ENCODE measurements at places on chromosomes 1 and 21.

- no peak for DNase-seq
These were observed 104.4 kb downstream of the PCBP3 start for GRCh38 chr21:45747802-45748445.

DNA sequence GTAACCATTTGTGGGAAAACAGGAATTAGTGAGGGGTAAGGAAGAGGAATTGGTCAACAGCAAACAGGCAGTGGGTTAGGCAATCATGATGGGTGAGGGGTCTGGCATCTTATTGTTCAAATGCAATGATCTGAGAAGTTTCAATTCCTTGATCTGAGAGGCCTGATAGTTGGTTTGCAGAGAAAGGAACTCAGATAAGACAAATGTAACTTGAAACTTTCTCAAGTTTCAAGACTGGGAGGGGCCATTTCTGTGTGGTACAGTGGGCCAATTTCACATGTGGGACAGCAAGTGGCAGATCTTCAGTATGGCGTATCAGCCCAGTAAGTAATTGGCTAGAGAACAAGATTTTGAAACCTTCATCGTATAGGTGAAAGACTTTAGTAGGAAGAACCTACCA lies 102.5 kb downstream of the XPR1 start:
- no peak for DNase-seq

DNA sequence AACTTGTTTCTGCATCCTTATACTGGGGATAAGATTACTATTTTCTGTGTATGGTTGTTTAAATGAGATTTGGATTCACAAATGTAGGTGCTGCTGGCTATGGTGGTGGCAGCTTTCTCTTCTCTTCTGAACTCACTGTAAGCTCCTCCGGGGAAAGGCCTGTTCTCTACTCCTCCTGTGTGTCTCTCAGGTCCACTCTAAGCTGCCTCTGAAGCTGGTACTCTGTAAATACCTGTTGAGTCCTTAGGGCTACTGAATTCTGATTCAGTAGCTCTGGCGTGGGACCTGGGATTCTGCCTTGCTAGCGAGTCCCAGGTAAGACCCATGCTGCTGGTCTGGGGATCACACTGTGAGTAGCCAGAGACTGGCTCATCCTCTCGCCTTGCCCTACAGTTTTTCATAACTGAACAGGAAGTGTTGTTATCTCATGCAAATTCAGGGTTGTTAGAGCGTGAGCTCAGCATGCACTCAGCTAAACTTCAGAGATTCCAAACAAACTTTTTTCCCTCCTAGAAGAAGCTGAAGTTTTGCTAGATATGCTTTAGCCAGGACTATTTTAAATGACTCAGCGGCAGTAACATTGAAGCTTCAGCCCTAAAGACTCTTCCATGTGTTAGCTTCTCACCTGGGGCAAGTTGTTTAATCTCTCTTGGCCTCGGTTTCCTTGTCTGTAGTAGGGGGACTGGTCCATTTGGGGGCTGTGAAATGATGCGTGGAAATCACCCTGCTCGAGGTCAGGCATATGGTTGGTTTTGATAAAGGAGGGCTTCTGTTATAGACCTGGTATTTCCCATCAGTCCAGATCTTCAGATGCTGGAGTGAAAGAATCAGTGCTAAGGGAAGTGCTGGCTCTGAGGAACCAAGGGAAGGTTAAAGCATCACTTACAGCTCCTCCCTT lies 271.5 kb upstream of the TMEM51 start:
- no peak for DNase-seq

GRCh38 chr1:24805534-24806301 lies 60.5 kb downstream of the CLIC4 start:
- DNase-seq: no peak

DNA sequence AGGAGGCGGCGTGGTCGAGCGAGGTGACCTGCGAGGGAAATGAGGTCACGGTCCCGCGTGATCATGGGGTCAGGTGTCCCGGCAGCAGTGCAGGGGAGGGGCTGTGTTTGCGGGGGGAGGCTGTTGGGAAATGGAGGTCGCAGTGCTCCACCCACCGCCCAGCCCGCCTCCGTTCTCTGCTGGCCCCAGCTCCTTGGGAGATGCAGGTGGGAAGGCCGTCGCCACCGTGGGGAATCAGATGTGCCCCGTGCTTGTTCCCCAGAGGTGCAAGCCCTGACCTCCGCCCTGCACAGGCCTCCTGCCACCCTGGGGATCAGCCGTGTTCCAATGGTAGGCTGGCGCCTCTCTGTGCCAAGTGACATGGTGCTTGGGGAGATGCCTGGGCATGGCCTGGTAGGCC lies 95.7 kb downstream of the PRDM16 start:
- DNase-seq: no peak

DNA sequence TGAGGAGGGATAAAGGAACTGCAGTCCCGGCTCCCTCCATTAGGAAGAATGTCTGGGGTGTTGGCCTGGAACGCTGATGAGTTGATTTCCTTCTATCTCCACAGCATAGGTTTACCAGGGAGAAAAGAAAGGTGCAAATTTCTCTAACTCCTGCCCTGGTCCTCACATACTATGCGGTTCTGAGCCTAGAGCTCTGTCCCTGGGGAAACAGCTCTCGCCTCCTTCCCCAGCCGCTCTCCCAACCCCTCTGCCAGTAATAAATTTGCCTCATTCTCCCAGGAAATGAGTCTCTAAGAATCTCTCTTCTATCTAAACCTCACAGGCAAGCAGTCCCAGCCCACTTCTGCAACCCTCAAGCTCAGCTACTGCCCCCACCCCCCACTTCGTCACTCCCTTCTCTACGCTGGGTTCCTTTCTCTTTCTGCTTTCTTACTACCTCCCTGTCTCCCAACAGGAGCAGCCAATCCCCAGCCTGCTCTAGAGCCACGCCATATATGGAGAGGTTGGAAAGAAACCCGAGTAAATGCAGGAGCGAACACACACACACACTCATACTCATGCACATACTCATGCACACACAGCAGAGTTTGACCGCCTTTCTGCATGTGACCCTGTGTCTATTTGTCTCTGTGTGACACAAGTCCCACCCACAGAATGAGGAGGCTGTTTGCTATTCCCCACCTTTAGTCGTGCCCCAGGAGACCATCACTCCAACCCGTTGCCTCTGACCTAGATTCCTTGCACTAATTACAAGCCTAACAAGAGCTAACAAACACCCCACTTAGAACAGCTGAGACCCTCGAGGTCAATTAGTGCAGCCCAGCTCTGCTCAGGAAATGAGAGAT lies 13.4 kb downstream of the PLEKHO1 start:
- DNase-seq: no peak

DNA sequence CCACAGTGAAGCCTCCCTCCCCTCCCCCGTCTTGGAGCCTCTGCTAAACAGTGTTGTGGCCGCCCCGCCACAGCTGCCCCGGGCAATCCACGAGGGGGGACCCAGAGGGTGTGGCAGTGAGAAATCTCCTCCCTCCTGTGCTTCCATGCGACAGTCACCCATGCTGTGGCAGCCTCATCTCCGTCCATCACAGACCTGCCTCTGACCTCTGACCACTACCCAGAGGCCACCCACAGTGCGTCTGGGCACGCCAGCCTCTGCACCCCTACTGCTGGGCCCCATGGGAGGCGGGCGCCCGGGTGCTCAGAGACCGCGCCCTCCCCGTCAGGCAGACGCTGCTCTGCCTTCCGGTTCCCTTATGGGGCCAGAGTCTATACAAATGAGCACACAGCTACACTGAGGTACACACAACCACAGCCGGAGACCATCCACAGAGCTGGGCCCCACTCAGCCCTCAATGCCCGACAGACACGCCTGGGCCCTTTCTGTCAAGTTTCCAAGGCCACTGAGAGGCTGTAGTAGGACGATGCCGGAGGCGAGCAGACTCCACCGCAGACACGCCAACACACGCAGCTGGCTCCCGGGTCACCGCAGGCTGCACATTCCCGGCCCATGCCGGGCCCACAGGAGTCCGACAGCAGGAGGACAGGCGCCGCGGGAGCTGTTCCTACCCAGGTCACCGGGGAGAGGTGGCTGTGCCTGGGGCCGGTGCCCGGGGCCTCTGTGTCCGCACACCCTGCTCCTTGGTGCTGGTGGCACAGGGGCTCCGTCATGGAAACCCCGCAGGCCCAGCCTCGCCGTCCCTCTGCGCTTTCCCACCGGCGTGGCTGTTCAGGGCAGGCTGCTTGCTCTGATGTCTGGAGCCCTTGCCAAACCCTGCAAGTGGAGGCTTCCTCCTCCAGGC lies 23.9 kb upstream of the TMEM52 start:
- no peak for DNase-seq

DNA sequence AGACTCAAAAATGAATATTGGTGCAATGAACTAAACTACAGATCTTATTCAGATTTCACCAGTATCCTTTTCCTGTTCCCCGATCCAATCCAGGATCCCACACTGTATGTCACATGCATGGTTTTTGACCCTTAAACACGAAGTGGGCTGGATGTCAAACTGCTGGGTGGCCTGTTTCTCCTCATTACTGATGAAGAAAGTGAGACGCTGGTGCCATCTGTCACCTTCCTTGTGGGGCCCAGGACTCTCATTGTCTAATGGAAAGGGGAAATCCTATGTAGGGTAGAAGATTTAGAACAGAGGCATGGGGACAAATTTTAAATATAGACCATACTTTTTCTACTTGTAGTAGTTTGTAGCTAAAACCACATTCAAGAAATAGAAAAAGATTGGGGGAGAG lies 56.2 kb downstream of the DISC1 start:
- no peak for DNase-seq

DNA sequence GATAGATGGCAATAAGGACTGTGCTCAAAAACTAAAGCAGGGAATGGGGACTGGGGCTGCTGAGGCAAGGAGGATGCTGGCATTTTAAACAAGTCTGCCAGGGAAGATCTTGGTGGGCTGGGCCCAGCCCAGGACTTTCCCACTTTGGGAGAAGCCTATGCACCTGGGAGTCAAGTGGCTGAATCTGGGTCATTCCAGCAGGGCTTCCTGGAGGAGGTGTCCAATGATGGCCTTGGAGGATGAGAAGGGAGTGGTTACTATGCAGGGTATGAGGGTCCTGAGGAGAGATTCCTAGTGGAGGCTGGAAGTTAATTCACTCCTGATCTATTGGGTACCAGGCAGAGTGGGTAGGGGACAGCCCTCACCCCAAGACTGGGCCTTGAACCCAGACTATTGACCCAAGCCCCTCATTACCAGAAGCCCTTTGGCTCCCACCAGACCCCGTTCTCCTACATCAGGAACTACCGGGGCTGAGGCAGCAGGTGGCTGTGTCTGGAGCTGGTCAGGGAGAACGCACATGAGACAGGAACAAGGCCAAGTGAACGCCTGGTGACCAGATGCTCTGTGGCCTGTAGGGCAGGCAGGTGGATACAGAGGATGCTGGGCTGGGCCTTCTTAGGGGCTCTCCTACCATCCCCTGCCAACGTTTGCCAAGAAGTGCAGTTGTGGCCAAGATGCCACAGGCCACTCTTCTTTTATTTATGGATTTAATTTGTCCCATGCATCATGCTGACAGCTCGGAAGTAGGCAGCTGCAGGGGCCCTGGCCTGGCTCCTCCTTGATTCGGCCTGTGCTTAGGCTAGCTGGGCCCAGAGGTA lies 18.3 kb upstream of the LRP8 start:
- peak; percentile 31 for DNase-seq

DNA sequence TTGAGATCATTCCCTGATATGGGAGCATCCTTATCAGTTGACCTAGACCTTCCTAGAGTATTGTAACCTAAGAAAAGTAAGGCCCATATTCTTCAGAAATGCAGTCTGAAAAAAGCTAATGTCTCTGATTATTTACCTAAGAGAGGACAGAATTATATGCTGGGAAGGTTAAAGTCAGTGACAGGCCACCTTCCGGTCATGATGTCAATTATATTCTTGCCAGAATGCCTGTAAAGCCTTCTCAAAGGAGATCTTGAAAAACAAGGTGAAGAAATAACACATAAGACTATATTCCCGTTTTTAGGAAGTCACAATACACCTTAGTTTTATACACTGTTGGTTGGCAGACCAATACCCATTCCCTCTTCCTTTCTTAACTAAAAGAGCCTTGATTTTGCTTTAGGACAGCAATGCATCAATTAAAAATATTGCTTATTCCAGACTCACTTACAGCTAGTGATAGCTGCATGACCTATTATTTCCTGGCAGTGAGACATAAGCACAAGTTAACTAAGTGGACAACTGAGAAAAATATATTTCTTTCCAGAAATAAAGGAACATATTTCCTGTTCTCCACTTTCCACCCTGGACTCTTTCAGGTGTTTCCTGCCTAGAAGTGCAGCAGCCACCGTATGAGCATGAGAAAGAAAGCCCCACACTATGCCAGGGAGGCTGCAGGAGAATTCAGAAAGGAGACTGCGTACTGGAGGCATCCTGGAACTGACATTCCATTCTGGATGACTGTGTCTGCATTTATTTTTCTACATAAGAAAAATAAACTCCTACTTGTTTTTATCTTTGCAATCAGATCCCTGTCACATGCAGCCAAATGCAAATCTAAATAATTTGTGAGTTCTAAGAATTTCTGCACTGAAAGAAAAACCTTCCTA lies 332.9 kb upstream of the PTBP2 start:
- no peak for DNase-seq

DNA sequence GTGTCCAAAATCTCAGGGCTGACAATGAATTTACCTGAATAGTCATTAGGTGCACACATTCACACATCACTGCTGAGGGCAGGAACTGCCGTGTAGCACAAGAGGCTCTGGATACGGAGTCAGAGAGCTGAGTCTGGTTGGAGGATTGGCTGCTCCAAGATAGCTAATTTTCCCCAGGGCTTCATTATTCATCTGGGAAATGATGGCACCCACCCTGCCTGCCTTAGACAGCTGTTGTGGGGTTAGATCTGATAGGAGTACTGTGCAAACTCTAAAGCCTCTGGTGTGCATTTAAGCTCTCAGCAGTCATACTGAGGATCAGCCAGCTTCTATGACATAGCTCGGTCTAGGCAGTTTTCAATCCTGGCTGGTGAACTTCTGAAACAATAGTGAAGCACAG lies 67.0 kb downstream of the LMX1A start:
- no peak for DNase-seq

DNA sequence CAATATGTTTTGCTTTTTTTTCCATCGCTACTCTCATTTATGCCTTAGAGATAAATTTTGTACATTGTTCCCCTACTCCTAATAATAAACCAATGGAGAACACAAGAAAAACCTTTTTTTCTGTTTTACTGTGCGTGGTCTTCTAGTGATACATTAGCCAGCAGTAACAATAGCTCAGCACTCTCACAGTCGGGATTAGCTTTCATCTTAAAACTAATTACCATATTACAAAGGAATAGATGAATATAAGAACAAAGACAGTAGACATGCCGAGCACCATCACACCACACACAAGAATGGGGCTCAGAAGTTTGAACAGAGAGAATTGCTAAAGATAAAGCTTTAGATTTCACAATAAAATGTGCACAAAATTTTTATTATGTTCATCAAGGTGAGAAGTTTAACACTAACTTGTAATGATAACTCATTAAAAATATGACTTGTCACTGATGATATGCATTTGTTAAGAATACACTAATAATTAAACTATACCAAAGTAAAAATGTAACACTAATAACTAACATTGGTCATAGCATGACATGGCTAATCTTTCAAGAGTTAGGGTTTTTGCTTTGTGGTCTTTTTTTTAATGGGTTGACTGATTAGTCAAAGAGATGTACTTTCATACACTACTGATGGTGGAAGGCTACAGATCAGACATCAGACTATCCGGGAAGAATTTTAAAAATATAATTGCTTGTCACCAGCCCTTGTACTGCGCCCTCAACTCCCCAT lies 61.8 kb downstream of the EXTL2 start:
- DNase-seq: no peak

GRCh38 chr1:109237512-109237911 lies 11.8 kb upstream of the CELSR2 start:
- no peak for DNase-seq

- no peak for DNase-seq
These were observed 8.0 kb upstream of the AKR1A1 start for GRCh38 chr1:45542591-45542990.

- DNase-seq: no peak
These were observed 35.2 kb downstream of the ZSCAN20 start for GRCh38 chr1:33507661-33508060.

Data from activated CD8-positive, alpha-beta memory T cell treated with anti-CD3 and anti-CD28 coated beads, Interleukin-2, amount 10 ng/mL, durations not matched to agents 7 days and 5 days (primary cell).